Activated CD8-positive, alpha-beta memory T cell treated with anti-CD3 and anti-CD28 coated beads, Interleukin-2, amount 50 U/mL, for 4 hours (primary cell): ENCODE measurements at places on chromosomes 5 and 9.

GRCh38 chr5:142134331-142135010 is 25.9 kb downstream of the NDFIP1 start:
- no peak for DNase-seq

GRCh38 chr5:177234841-177235240 is 68.7 kb downstream of the RAB24 start:
- no peak for DNase-seq

GRCh38 chr9:27485158-27485557 is 38.9 kb upstream of the IFNK start:
- DNase-seq: no peak

DNA sequence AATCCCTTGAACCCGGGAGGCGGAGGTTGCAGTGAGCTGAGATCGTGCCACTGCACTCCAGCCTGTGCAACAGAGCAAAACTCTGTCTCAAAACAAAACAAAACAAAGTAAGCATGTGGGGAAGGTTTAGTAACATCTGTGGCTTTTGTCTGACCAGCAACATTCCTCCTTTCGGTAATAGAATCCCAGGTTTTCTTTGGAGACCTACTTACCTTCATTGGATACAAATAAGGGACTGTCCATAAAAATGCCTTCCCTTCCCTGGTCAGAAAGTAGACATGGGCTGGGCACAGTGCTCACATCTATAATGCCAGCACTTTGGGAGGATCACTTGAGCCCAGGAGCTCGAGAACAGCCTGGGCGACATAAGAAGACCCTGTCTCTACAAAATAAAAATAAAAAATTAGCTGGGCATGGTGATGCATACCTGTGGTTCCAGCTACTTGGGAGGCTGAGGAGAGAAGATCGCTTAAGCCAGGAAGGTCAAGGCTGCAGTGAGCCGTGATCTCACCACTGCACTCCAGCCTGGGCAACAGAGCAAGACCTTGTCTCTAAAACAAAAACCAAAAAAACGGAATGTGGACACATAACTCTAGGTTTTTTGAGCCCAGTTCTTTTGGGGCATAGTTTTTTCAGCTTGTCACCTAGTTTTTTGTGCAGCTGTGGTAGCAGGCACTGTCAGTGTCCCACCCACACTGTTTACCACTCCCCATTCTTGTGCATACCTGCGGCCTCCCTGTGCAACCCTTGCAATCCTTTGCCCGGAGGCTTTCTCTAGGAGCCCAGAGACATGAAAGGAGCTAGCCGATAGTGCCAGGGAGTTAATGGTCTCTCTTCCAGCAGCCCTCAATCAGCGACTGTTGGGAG is 9.0 kb upstream of the SPINK4 start:
- no peak for DNase-seq

DNA sequence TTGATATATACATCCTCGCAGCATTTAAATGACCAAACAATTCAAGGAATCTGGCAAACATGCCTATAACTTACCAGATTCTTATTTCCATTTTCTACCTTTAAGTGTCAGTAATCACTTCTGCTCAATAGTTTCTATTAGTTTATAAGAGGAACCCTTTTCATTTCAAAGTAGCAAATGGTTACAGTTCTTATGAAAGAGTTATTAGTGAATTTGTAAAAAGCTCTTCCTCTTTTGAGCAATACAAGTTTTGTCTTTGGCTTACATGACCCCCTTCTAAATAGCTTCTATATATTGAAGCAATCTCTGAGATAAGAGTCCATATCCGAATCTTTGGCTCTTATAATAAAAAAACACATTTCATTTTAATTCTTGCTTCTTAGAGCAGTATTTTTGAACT is 42.0 kb downstream of the ELL2 start:
- no peak for DNase-seq

DNA sequence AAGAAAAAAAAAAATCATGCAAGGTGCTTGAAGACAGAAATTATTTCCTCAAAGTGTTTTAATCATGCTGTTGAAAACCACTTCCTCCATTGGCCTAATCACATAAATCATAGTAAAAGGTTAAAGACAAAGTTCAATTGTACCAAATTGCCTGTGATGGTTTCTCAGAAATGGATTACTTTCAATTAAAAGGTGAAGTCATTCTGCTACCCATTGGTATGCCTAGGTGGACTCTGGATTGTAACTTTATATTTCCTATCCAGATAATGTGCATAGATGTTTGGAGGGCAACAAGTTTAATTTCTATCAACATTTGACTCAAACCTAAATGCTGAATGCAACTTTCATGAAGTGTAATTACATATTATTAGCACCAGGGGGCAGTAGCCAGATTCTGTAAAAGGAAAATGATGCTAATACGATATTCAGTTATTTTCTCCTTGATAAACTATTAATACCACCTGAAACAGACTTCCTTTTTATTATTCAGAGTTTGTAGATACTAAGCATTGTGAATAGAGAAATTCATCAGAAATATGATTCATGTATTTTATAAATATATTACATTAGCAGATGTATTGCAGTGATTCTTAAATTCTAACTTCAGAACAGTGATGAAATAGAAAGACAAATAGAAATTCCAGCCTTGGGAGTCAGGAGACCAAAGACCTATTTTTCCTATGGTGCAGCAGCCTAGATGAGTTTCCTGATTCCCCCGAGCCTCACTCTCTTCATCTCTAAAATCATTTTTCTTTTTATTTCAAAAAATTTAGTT is 148.2 kb downstream of the CAAP1 start:
- DNase-seq: no peak

DNA sequence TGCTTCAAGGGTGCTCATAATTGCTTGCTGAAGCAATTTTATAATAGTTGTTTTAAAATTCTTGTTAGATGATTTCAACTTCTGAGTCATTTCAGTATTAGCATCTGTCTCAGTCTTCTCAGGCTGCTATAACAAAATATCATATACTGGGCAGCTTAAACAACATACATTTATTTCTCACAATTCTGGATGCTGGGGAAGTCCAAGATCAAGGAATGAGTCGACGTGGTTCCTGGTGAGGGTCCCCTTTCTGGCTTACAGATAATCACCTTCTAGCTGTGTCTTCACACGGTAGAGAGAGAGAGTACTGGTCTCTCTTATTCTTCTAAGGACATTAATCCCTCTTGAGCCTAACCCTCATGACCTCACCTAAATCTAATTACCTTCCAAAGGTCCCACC is 160.4 kb downstream of the SIL1 start:
- no peak for DNase-seq

DNA sequence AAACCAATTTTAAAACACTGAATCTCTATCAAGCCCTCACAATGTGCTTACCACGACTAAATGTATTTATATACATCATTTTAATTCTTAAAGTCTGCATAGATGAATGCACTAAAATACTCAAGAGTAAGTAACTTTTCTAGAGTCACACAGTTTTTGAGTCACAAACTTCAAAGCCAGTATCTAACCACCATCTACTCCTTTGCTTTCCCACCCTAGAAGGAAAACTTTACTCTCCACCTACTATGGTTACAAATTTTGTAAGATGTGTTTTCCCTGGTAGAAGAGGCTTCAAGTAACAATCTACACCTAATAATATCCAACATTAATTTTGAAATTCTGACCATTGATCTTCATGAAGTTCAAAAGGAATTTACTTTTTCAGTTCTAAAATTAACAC is 18.7 kb downstream of the ZFAND5 start:
- DNase-seq: no peak

DNA sequence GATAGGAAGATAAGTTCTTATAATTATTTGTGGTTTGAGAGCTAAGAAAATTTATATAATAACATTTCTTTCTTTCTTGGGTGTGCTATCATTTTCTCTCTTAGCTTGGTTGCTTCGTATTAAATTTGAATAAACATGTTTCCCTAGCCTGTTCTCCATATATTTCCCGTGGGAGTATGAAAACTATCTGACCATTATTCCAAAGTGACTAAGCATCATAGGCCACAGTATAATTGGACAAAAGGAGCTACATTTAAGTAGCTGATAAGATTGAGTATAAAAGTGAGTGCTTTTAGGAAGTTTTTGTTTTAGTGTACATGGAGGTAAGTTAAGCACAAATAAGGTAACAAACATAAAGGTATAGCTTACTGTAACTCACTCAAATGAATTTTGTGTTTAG is 8.4 kb upstream of the OSMR start:
- DNase-seq: no peak

GRCh38 chr5:178163772-178164735 is 10.4 kb upstream of the NHP2 start:
- DNase-seq: peak; percentile 95

GRCh38 chr5:35861718-35862117 is 5.0 kb downstream of the IL7R start:
- DNase-seq: no peak

GRCh38 chr9:77679661-77680368 is 31.7 kb upstream of the GNA14 start:
- no peak for DNase-seq

DNA sequence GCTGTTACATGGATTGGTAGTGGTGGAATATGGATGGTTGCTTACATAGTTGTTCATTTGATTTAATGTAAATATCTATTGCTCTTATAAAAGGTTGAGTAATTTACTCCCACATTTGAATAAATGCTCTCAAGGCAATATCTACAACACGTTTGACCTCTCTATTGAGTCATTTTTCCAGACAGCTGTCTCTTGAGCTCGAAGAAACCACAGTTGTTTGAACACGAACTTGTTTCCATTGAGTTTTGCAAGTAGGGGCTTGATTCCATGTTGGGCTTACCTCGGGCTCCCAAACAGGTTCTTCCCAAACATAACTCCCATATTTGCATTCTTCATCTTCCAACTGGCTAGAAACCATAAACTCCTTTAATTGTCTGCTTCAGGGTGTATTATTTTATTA is 115.0 kb upstream of the HMHB1 start:
- DNase-seq: no peak

- no peak for DNase-seq
Measured at GRCh38 chr9:95989297-95989696, 113.8 kb downstream of the ERCC6L2 start.

DNA sequence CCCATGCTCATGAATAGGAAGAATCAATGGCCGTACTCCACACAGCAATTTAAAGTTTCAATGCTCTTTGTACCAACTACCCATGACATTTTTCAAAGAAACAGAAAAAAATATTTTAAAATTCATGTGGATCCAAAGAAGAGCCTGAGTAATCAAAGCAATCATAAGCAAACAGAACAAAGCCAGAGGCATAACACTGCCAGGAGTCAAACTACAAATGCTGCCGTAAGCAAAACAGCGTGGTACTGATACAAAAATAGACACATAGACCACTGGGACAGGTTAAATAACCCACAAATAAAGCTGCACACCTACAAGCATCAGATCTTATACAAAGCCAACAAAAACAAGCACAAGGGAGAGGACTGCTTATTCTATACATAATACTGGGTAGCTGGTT is 107.7 kb downstream of the CHSY3 start:
- no peak for DNase-seq
